ENCODE measurements at places on chromosomes 2 and 18.
A peak's percentile ranks its signal among the peaks of the same experiment; 100 is the strongest.

GRCh38 chr18:56028514-56028913 lies 440.5 kb upstream of the TCF4 start:
- no peak for DNase-seq

DNA sequence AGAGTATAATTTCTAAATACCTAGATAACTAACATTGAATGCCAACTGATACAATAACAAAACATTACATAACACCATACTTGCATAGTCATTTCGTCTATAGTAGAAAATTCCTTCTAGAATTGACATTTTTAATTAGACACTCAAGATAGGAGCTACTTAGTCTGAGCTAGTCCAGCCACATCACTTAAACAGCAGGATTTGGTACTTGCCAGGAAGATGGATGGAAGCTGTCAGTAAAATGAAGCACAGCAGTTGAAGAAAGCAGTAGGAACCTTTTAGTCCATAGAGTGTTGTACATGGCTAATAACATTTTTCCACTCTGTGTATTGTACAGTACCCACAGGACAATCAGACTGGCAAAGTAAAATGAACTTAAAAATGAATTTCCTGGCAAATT lies 372.0 kb downstream of the GALNT13 start:
- DNase-seq, result no peak

DNA sequence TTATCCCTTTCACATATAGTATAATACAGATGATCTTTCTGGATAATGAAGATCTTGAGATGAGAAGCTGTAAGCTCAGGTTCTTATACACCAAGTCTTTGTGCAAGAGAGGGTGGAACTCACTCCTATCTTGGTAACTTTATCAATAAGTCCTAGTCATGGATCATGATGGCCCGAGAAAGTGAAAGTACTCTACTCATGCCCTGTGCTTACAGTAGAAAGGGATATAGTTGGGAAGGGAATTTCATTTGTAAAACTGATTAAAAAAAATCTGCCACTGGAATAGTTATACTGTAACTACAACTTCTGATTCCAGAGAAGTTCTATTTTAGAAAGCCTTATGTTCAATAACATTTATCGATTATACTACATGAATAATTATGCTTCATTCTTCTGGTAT lies 51.8 kb downstream of the MYO3B start:
- no peak for DNase-seq

- DNase-seq, result peak; percentile 74
Measured at GRCh38 chr2:240149943-240150784, 9.7 kb upstream of the OTOS start.

GRCh38 chr2:182816866-182817265 lies 49.6 kb downstream of the FRZB start:
- no peak for DNase-seq

GRCh38 chr2:73870084-73870483 lies 22.7 kb upstream of the ACTG2 start:
- DNase-seq, result no peak

DNA sequence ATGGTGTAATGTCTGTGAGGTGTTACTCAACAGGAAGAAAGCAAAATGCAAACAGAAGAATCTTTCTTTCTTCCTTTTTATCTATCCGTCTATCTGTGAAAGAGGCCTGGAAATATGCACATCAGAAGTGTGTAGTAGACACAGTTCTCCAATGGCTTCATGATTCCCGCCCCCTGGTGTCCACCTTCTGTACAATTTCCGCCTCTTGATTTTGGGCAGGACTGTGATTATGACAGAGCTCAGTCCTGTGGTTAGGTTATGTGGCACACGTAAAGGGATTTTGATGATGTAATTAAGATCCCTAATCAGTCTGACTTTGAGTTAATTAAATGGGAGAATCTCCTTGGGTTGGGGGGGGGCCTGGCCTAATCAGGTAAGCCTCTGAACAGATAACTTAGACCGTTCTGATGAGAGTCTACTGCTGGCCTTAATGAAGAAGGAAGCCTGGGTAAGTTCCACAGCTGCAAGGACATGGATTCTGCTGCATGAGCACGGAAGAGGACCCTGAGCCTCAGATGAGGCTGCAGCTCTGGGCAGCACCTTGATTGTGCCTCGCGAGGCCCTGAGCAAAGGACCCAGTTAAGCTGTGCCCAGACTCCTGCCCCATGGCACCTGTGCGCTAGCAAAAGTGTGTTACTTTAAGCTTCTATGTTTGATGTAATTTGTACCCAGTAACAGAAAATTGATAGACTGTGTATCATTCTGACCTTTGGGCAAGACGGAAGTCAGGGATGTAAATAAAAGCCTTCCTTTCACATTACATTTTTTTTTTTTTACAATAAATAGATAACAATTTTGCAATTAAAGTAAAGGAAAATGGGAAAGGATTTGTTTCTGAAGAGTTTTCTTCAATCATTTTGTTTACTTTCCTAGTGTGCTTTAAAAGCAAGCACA lies 11.3 kb upstream of the KCNF1 start:
- DNase-seq, result no peak

DNA sequence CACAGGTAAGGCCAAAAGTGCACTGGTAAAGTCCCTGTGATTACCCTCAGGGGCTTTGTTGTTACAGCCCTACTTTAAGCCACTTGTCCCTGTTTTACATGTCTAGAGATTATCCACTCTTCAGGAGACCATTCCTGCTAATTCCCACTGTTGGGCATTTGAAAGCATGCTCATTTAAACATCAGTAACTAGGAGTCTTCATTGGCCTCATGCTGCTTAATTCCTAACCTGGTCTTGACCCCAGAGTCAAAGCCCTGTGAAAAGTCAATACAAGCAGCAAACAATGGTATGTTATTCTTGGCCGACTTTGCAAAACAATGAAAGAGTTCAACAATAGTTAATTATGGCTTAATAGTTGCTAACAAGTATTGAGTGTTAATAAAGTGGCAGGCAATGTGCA lies 23.2 kb downstream of the AFF3 start:
- DNase-seq, result no peak

DNA sequence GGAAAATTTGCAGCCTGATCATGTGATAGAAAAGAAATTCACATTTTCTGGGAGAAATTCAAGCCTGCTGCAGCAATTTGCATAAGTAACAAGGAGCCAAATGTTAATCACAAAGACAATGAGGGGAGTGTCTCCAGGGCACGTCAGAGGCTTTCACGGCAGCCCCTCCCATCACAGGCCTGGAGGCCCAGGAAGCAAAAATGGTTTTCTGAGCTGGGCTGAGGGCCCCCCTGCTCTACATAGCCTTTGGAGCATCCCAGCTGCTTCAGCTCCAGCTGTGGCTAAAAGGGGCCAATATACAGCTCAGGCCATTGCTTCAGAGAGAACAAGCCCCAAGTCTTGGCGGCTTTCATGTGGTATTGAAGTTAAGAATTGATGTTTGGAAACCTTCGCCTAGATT lies 445.3 kb upstream of the ZEB2 start:
- DNase-seq, result no peak

DNA sequence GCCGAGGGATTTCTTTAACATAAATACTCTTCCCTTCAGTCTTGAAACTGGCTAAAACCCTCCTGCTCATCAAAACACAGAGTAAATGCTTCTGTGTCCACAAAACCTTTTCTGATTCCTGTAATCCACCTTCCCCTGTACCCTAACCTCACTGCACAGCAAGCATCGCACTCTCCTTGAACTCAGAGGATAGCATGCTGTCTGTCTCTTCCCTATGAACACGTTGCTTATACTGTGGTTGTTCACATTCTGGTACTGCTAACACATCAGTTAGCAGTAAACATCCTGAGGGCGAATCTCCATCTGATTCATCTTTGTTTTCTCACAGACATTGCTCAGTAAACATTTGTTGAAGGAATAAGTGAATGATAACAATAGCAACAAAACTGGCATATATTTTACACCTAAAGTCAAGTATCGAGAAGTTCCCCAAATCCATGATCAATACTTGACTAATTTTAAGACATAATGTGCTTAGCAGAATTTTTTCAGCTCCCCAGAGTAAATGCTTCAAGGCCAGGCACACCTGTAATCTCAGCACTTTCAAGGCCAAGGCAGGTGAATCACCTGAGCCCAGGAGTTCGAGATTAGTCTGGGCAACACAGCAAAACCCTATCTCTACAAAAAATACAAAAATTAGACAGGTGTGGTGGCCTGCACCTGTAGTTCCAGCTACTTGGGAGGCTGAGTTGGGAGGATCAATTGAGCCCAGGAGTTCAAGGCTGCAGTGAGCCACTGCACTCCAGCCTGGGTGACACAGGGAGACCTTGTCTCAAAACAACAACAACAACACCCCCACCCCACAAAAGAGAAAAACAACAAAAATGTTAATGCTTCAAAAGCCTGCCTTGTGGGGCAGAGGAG lies 45.6 kb upstream of the LPIN2 start:
- no peak for DNase-seq

- no peak for DNase-seq
Measured at GRCh38 chr2:234451852-234452625, 44.8 kb downstream of the ARL4C start.

GRCh38 chr18:32803568-32803967 lies 30.7 kb upstream of the KLHL14 start:
- no peak for DNase-seq

- no peak for DNase-seq
Measured at GRCh38 chr2:196333397-196333796, 162.0 kb upstream of the STK17B start.

- DNase-seq, result no peak
Measured at GRCh38 chr2:33136056-33136455, 189.3 kb downstream of the LTBP1 start.

- no peak for DNase-seq
Measured at GRCh38 chr18:9918016-9918680, 4.3 kb downstream of the VAPA start.

- DNase-seq, result no peak
Measured at GRCh38 chr2:231810905-231811304, 24.7 kb downstream of the COPS7B start.

GRCh38 chr2:17133052-17133671 lies 385.1 kb downstream of the RAD51AP2 start:
- DNase-seq, result no peak

- DNase-seq, result peak; percentile 74
Measured at GRCh38 chr2:148527488-148528340, 116.8 kb upstream of the EPC2 start.

- DNase-seq, result no peak
Measured at GRCh38 chr2:162676515-162676914, 162.1 kb downstream of the KCNH7 start.

- no peak for DNase-seq
Measured at GRCh38 chr18:31508781-31509180, 10.8 kb downstream of the DSG2 start.

GRCh38 chr2:175205523-175205922 lies 24.0 kb upstream of the ATP5MC3 start:
- no peak for DNase-seq

DNA sequence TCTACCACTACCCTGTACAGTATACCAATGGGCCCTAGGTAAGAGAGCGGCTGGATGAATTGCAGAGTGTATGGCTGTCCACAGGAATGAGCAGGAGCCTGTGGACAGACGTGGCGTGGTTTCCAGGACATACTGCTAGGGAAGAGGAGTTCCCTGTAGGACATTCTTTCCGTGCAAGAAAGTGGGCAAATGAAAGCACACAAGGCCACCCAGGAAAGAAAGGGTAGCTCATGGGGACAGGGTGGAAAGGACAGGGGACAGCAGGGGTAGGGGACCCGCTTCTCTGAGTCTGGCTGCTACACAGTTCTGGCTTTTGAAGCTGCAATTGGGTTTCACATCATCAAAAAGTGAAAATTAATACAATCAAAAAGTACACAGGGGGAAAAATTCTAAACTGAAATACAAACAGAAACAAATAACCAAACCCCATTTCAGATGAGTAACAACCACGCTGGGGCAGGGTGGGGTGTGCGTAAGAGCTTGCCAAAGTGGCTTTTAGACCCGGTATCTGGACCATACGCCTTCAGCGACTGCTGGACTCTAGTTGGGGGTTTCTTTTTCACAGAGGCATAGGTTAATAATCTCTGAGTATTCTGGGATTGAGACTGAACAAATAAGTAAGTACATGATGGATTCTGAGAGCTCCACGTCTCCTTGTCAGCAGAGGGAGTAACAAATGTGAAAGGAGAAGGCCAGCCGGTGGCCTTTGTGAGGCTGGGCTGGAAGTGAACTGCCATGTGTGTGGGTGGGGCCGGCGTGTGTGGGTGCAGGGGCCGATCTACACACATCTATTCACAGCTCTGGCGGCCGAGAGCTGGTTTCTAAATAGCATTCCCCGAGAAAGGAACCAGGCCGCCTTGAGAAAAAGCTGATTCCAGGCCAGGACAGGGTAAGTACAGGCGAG lies 84.0 kb downstream of the HDAC4 start:
- peak; percentile 37 for DNase-seq

DNA sequence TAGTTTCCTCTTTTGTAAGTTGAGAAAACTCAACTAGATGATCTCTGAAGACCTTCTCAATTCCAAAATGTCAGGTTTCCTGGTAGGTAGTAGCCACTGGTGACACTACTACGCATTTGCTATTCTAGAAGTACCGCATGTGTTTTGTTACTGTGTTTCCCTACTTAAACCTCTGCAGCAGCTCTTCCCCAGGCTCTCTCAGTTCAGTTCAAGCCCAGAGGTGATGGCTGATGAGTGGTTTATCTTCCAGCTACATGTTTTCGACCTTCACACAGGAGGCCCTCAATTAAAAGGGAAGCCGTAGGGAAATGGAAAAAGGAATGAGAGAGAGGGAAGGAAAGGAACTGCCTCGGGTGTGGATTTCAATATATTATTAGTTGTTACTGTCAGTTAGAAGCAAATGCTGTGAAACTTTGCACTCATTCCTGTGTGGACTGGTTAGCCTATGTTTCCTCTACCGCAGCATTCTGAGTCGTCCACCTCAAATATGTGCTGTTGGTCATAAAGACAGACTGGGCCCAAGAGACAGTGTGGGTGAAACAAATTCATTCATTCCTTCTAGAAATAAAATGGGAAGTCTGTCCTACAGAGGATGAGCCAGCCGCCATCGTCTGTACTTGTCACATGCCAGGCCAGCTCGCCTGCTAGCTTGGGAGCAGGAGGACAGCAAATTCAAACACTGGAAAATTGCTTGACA lies 455.2 kb upstream of the RAB12 start:
- no peak for DNase-seq

- DNase-seq, result no peak
Measured at GRCh38 chr2:161165811-161166210, 5.6 kb downstream of the TANK start.

DNA sequence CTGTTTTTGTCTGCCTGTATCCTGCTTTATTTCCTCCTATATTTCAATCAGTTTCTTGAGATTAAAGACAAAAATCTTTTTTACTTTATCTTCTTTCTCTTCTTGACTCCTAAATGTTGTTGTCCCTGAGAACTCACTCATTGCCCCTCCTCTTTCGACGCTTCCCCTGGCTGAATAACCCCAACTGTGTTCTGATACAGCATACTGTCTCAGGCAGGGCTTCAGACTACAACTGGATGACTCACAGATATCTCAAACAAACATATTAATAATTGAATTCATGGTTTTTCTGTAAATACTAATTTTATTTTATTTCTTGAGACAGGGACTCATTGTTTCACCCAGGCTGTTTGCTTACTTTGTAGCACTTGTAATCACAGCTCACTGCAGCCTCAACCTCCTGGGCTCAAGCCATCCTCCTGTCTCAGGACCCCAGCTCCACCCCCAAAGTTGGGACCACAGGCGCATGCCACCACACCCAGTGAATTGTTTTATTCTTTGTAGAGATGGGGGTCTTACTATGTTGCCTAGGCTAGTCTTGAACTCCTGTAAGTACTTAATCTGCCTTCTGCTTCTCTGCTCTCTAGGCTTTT lies 9.4 kb downstream of the ITGAV start:
- no peak for DNase-seq
